ENCODE measurements at places on chromosomes 12 and 14.

DNA sequence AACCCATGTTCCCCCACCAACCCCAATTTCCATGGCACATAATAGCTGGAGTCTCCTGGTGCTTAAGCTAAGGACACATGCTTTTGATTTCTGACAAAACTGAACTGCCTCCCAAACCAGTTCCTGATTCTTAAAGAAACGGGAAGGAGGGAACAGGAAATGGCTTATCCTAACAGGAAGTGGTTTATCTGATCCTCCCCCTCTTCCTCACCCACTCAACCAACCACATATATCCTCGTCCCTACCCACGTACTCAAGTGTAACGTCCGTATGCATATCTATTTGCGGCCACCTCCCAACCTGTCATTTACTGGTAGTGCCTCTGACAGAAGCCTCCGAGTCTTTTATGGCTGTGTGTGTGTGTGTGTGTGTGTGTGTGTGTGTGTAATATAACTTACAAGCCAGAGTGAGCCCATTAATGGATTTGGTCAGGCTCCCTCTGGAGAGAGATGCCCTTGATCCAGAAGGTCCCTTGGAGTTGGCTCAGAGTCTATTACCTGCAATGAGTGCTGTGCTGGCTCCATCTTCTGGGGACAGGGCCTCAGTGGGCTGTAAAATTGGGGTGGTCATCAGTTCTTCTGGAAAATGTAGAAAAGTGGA is 7.7 kb downstream of the DAZAP2 start:
- DNase-seq = no peak

DNA sequence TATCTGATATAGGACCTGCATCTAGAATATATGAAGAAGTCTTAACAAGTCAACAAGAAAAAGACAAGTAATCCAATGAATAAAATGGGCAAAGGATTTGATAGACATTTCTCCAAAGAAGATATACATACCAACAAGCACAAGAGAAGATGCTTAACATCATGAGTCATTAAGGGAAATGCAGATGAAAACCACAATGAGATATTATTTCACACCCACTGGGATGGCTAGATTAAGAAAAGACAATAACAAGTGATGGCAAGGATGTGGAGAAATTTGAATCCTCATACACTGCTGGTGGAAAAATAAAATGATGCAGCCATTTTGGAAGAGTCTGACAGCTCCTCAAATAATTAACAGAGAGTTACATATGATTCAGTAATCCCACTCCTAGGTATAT is 502.6 kb downstream of the FUT8 start:
- no peak for DNase-seq

DNA sequence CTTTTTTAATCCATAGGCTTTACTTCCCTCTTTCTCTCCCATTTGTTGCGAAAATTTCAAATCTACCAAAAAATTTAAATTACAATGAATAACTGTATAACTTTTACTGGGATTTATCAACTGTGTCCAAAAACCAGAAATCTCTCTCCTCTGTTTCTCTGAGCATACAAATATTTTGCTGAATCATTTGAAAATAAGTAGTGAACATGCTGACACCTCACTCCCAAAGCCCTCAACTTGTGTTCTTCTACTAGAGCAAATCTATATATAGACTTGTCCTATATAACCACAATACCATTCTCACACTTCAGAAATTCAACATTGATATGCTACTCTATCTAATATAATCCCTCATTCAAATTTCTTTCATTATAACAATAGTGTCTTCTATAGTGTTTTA is 53.1 kb downstream of the SLCO1C1 start:
- no peak for DNase-seq

DNA sequence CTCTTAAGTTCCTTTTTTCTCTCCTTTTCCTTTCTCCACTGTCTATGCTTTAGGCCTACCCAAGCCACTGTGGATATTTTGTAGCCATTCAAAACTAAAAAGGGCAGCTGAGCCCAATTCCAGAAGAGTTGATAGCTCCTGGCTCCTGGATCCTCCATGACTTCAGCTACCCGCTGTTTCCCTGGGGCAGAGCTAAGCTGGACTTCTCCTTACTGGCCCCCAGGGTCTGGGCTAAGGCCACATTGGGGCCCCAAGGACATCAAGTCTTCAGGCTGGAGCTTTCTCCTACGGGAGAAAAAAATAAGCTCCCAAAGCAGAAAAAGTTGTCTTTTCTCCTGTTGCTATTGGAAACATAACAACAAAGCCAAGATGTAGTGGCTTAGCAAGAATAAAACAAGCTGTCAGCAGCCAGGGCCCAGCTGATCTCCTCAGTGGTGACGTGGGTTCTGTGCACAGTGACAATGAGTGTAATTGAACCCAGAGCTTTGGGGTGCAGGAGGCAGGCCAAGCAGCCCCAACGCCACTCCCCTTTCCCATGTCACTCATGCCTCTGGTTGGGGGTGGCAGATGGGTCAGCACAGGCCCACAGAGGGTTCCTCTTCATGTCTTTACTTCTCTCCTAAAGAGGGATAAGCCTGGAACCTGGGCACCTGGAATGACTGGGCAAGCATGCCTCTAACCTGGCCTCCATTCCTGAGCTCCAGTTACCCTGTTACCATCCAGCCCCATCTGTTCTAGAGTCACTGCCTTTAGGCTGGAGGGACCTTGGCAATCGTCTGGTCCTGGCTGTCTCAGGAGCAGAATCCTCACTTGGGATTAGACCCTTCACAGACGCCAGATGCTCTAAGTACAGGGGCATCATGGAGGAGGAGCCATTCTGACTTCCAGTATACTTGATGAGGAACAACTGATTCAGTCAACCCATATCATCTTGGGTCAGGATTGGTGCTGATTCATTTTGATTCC is 171.2 kb downstream of the ZFP36L1 start:
- DNase-seq = peak; percentile 90

- no peak for DNase-seq
Observed at GRCh38 chr14:54637270-54638134, 70.6 kb downstream of the SAMD4A start.

DNA sequence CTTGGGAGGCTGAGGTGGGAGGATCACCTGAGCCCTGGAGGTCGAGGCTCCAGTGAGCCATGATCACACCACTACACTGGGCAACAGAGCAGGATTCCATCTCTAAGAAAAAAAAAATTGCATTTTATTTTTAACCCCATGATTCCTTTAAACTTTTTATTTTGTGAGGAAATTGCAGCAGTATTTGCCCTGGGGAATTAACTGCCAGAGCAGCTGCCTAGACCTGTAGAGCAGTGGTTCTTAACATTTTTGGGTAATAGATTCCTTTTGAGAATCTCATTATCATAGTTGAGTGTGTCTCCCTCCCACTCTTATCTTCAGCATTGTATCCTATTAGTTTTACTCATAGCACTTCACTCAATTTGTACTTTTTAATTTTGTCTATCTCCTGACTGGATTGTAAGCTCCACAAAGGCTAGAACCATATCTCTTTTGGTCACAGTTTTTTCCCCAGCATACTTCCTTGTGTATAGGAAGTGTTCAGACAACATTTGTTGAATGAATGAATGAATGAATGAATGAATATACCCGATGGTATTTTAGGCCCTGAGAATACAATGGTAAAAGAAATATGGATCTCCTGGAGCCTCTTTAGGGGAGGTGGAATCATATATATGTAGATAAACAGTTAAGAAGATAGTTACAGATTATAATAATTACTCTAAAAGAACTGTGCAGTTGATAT is 40.6 kb downstream of the BRMS1L start:
- no peak for DNase-seq

GRCh38 chr12:72110937-72111650 is 161.1 kb upstream of the TRHDE start:
- DNase-seq = no peak

GRCh38 chr12:30126944-30127343 is 343.2 kb upstream of the TMTC1 start:
- no peak for DNase-seq

GRCh38 chr12:69471076-69471430 is 865 bp downstream of the FRS2 start:
- DNase-seq = no peak

- no peak for DNase-seq
Observed at GRCh38 chr12:21566907-21567394, 37.7 kb downstream of the GYS2 start.

- peak; percentile 82 for DNase-seq
Observed at GRCh38 chr12:114668151-114668885, 15.7 kb downstream of the TBX3 start.

GRCh38 chr12:28708918-28709371 is 440.1 kb upstream of the FAR2 start:
- DNase-seq = no peak

DNA sequence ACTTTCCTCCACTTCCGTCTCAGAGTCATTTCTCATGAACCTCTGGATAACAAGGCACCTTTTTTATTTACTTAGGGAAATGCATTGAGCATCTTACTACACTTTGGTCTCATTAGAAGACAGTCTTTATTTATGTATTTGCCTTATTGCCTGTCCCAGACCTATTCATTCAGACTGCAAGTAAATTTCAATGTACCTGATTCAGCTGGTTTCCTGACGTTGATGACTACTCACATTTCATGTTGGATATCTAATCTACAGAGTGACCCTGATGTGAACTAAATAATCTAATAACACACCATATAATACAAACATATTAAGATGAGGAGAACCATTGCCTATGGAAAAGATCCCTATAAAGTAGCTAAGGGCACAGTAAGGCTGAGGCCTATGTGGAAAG is 267.7 kb downstream of the SLC6A15 start:
- no peak for DNase-seq

- DNase-seq = no peak
Observed at GRCh38 chr12:127487031-127487430, 779.9 kb upstream of the TMEM132C start.

GRCh38 chr14:71411285-71411595 is 504.0 kb downstream of the PCNX1 start:
- no peak for DNase-seq

- DNase-seq = no peak
Observed at GRCh38 chr12:93702707-93703315, 25.6 kb downstream of the CRADD start.

GRCh38 chr14:104899781-104900180 is 24.9 kb upstream of the PLD4 start:
- DNase-seq = no peak

DNA sequence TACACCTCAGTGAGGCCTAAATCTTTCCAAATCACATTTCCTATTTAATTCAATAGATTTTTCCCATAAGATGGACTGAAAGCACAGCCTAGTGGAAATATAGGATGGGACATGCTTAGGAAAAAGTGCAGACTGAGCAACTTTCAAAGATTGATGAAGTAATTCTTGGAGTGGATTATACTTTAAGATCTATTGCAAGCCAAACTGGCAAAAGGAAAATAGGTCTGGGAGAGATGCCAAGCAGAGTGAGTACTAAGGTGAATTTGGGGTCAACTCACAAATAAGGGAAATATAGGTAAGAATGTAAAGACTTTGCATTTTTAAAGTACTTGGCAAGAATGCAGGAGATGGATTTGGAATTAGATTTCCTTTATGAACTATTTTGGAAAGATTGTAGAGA is 170.2 kb upstream of the FOXG1 start:
- DNase-seq = no peak

GRCh38 chr14:55347748-55348147 is 63.9 kb downstream of the ATG14 start:
- no peak for DNase-seq

GRCh38 chr14:72632727-72633126 is 261.2 kb downstream of the DPF3 start:
- no peak for DNase-seq

GRCh38 chr12:98110536-98110935 is 404.9 kb upstream of the TMPO start:
- no peak for DNase-seq

GRCh38 chr12:78863482-78864402 is 832 bp upstream of the SYT1 start:
- no peak for DNase-seq
